ENCODE measurements at places on chromosomes 2 and 18.

DNA sequence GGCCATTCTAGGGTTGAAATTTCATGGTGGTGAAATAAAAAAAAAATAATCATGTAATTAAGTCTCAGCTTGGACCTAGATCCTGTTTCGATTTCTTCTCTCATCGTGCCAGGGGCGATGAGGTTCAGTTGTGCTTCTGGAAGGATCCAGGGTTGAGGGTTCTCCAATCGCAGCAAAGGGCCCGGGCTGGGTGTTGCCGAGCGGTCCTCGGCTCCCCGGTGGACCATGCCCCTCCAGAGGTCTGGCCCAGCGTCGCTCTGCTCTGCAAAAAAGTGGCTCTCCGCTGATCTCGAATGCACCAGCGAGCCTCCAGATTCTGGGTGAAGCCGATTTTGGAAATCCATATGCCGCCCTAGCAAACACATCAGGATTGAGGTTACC lies 39.0 kb downstream of the EN1 start:
- no peak for DNase-seq

DNA sequence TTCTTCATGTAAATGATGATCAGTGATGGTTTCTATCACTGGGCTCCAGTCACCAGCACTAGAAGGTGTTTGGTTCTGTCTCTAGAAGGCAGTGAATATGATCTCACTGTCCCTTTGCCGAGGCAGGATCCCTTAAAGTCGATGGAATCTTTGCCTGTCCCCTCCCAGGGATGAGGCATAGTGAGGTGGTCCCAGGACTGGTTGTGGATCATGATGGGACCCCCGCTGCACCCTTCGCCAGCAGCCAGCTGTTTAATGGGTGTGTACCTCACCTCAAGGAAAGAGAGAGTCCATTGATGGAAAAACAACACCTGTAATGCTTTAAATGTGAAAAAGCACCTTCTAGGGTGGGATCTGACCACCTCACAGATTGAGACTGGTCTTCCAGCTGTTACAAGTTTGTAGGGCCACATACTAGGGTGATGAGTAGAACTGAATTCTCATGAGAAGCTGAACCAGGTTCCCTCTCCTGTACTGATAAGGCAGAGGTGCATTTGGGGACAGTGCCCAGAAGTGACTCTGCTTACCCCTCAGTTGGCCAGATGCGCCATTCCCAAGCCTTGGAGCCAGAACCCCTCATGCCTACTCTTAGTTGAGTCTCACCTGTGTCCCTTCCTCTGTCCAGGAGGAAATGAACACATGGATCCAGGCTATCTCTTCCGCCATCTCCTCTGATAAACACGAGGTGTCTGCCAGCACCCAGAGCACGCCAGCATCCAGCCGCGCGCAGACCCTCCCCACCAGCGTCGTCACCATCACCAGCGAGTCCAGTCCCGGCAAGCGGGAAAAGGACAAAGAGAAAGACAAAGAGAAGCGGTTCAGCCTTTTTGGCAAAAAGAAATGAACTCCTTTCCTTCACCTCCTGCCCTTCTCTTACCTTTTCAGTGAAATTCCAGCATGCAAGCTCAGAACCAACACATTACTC lies 55.5 kb upstream of the EML6 start:
- DNase-seq, result no peak

- DNase-seq, result peak; percentile 47
Measured at GRCh38 chr2:19300961-19301360, 57.5 kb downstream of the OSR1 start.

DNA sequence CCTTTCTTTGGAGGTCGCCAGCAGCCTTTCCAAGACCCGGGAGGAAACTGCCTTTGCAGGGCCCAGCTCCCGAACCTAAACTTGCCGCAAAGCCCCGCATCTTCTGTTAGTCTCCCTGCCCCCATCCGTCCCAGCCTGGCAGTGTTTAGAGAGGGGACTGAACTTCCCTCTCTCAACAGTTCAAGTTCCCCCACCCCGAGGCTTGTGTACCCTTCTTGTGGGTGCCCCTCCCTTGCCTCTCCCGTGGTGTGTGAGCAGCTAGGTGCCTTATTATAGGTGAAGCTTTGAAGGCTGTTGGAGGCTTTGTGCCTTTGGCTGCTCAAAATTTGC lies 1.4 kb downstream of the LBH start:
- DNase-seq, result no peak

DNA sequence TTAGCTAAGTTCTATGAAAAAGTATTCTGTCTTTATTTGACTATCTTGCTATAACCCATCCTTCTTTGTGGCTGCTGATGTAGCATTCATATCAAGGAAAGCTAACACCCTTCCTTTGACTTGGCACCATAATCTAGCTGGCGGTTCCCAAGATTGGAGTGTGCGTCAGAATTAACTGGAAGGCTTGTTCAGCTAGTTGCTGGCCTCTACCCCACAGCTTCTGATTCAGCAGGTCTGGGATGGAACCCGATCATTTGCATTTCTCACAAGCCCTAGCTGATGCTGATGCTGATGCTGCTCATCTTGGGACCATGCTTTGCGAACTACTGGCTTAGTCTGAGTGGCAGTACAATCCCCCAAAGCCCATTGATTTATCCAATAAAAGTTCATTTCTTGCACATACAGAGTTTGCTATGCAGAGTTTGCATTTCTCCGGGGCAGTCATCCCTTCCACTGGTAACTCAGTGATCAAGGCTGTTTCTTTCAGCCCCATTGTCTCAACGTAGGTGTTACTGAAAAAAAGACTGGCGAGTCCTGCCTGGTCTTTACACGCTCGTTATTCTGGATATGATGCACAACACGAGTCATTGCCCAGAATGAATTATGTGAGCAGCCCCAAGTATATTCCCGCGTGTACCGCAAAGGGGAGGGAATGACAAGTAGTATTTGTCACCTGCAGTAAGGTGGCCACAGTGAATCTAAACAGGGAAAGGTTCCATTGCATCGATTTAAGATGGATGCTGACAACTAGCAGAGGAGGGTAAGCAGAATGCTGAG lies 96.5 kb downstream of the ZNF532 start:
- no peak for DNase-seq

- DNase-seq, result no peak
Measured at GRCh38 chr2:128198656-128199055, 107.7 kb downstream of the UGGT1 start.

DNA sequence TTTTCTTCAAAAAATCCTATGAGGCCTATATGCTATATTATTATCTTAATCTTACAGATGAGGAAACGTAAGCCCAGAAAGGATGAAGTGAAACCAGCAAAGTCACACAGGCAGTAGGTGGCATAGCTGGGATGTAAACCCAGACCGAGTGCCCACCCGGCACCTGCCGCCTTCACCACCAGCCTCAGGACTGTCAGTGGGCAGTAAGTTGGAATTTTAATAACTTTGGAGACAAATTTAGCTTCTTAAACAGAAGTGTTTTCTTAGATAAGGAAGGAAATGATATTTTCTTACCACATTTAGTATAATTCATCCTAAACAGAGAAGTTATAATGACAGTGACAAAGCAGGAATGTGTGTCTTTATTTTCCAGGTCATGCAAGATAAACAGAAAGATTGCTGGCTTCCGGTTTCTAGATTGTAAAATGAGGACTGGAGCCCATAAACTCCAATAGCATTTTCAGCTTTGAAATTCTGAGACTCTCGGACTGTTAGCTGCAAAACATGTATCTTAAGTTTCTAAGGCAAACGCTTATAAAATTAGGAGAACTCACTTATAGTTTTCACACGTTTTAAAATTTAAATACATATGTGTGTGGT lies 59.3 kb downstream of the CD8B2 start:
- no peak for DNase-seq

DNA sequence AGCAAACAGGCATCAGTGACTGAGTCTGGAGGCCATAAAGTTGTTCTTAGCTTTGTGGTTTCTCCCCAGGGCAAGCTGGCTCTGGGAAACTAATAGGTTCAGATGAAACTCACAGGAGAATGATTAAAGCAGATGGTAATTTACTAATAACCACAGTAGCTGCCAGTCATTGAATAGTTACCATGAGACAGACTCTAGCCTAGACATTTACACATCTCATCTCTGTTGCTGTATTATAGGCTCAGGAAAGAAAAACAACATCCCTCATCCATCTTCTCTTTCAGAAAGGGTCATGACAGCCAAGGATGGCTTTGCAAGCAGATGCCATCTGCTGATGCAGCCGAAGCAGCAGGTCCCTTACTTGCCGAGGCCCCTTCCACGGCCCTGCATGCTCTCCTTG lies 314.0 kb upstream of the ID2 start:
- DNase-seq, result peak; percentile 53

DNA sequence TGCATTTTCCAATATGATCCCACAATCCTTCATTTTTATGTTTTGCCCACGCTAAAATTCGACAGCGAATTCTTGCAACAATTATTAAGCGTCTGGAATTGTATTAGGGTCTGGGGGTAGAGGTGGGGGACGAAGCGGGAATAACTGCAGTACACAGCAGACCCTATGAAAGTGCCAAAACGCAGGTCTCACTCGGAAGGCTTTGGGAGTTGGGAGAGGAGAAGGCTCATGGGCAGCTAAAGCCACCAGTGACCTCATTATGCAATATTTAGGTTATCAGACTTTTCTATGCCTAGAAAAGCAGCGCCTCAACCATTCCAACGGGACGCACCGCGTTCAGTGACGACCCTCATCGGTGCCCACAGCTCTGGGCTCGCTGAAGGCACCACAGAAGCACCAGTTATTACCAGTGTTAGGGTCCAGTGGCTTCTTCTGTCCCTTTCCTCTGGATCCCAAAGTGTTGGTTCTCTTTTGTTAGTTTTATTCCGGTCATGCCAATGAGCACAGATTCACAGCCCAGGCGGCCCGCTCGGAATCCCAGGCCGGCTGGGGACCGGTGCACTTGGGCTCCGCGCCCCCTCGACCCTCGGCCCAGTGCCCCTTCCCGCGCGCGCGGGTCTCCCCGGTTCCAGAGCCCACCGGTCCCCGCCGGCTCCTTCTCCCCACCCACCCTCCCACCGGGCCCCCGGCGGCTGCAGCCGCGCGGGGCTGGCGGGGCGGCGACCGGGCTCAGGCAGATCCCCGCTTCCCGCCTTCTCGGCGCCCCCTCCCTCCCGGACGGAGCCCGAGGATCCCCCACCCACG lies 737 bp upstream of the MAPK4 start:
- DNase-seq, result no peak

GRCh38 chr2:197028230-197028629 lies 101.7 kb upstream of the PGAP1 start:
- no peak for DNase-seq
